Frontal cortex (tissue), 4 donors: ENCODE measurements at places on chromosomes 11 and 22. TPM values are rescaled to one million over a fixed set of nuclear protein-coding genes. Genes with fewer than 3 reads are reported as not detected.

Gene CASP12
- 0.82 TPM for total RNA-seq

Gene ZP1
- not detected for total RNA-seq

Gene OR4D5
- under 0.01 TPM for total RNA-seq

Gene TTC12
- 1.6 TPM for total RNA-seq

Gene GAL3ST3
- total RNA-seq: 10.6 TPM

Gene SESN3
- 62.4 TPM for total RNA-seq

Gene CHEK1
- 13.5 TPM for total RNA-seq

Gene TUB
- total RNA-seq: 83.2 TPM

Gene CREB3L1
- 0.41 TPM for total RNA-seq

Gene GRAMD1B
- total RNA-seq: 39.9 TPM

Gene DLG2
- 174 TPM for total RNA-seq

Gene MAJIN
- not detected for total RNA-seq

Gene MB
- total RNA-seq: not detected

Gene ACTN3
- not detected for total RNA-seq

Gene HEPN1
- not detected for total RNA-seq

Gene SLN
- 35.5 TPM for total RNA-seq

Gene GPR152
- not detected for total RNA-seq

Gene BIK
- not detected for total RNA-seq

Gene GLB1L2
- 1.2 TPM for total RNA-seq

Gene HINFP
- total RNA-seq: 24.5 TPM

Gene TECTA
- total RNA-seq: 2.0 TPM

Gene CCDC73
- not detected for total RNA-seq

Gene PRR33
- total RNA-seq: not detected

Gene FAM227A
- 4.9 TPM for total RNA-seq

Gene PRR5L
- total RNA-seq: 5.7 TPM

Gene NLRP14
- 0.41 TPM for total RNA-seq

Gene CRYBA4
- not detected for total RNA-seq

Gene CCDC134
- total RNA-seq: 14.3 TPM

Gene APOL4
- 7.7 TPM for total RNA-seq

Gene DTX4
- 42.0 TPM for total RNA-seq

Gene APOBEC3C
- not detected for total RNA-seq

Gene IGSF22
- not detected for total RNA-seq

Gene CAPN1
- 48.5 TPM for total RNA-seq

Gene SLCO2B1
- 5.7 TPM for total RNA-seq

Gene NLRP6
- total RNA-seq: not detected

Gene PDXP
- total RNA-seq: 44.0 TPM

Gene BATF2
- not detected for total RNA-seq

Gene ENTHD1
- under 0.01 TPM for total RNA-seq

Gene CADM1
- 195 TPM for total RNA-seq

Gene F2
- total RNA-seq: not detected

Gene OR8D1
- not detected for total RNA-seq

Gene BID
- total RNA-seq: 39.9 TPM

Gene DEUP1
- total RNA-seq: 0.82 TPM

Gene IRAG1
- total RNA-seq: 1.6 TPM
